CD4-positive, alpha-beta T cell treated with Interleukin-4 for 1 hour (primary cell): ENCODE measurements at places on chromosomes 6 and 20.

GRCh38 chr20:16057651-16058050 lies 515.6 kb downstream of the KIF16B start:
- no peak for DNase-seq

GRCh38 chr6:91299544-91300491 lies 712.9 kb upstream of the MAP3K7 start:
- DNase-seq: no peak

GRCh38 chr6:118485601-118486550 lies 62.2 kb upstream of the PLN start:
- no peak for DNase-seq

DNA sequence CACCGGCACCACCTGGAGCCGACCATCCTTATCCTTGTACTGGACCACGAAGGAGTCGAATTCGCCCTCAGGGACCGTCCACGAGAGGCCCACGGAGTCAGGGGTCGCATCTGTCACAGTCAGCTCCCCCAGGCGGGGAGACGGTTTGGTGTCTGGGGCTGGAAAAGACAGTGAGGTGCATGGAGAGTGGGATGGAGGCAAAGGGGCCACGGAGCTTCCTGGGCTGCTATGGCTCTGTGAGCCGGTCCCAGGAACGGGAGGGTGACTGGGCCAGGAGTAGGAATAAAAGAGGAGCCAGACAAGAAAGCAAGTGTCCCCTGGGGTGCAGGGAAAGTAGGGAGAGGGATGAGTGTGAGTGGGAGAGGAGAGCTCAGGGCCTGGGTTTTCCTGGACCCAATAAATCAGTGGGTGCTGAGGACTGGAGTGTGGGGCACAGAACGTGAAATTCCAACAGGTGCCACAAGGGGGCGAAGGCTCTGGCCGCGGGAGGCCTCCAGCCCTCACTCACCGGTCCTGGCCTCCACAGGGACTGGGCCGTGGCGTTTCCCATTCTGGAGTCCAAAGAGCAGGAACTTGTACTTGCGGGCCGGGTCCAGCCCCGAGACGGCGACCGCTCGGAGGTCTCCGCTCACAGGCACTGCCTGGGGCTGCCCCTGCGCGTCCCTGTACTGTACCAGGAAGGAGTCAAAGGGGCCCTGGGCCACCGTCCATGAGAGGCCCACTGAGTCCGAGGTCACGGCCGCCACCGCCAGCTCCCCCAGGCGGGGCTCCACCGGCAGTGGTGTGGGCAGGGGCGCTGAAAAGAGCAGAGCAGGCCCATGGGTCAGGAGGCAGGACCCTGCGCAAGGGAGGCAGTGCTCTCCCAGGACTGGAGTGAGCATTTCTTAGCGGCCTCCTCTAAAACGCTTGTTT lies 9.9 kb downstream of the CYP21A2 start:
- DNase-seq: peak; percentile 56

DNA sequence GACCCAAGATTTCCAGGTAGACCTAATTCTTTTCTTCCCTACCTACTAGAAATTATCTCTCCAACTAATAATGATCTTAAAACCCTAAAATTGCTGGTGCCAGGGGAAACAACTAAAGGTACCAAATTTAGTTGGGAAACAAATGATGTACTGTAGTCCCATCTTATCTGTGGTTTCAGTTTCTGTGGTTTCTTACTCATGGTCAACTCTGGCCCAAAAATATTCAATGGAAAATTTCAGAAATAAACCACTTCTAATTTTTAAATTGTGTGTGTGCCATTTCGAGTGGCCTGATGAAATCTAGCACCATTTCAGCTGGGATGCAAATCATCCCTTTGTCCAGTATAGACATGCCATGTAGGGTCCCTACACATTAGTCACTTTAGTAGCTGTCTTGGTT lies 475.2 kb upstream of the EPHA7 start:
- no peak for DNase-seq

DNA sequence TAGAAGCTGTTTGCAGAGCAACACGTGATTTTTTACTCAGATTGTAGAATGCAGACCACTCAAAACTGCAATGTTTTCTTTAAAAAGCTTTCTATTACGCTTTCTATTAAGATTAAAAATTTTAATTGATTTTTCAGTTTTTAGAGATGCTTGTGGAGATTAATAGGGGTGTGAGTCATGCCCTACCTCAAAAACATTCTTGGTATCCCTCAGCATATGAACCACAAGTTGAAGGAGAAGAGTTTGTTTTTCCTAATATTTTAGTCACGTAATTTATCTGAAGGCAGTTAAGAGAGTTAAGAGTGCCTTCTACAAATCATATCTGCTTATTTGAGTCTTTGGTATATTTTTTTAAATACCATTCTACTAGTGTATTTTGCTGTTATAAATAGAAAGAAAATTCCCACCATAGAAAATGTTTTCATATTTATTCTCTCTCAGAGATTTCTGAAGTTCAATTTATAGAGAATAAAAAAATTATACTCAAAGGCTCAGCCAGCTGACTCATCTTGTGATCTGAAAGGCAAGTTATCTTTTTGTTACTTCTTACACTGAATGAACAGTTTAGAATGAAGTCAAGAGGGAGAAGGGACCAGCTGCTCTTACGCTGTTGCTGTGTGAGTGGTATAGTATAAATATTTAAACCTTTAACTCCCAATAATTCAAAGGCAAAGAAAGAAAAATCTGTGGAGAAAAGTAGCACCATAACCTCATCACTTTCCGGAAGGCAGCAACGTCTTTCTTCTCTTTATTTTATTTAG lies 7.6 kb downstream of the RIPOR2 start:
- no peak for DNase-seq

DNA sequence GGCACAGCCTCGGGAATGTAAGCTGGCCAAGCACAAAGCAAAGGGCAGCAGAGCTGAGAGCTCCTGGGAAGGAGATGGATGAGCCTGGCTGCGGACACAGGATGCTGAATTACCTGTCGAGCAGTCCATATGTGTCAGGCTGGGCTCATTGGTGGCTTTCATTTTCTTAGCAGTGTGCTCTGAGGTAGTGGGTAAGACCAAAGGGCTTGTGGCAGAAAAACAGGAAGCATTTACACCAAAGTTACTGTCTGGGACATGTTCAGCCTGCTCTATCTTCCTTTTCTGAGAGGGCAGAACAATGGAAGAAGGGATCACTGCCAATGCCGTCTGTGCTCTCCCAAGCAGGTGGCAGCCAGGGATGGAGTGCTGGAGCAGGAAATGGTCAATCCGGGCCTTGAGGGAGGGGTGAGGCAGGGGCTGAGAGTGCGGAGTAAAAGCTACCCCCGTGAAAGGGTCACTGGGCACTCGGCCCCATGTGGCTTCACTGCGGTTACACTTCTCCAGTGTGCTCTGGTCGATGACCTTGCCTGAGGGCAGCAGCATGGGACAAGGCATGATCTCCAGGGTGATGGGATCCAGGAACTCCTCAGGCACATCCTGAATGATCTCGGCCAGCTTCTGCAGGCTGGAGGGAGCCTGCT lies 36.9 kb upstream of the AVP start:
- DNase-seq: peak; percentile 47

GRCh38 chr6:84748376-84748775 lies 16.0 kb downstream of the TBX18 start:
- DNase-seq: no peak

- DNase-seq: no peak
These were observed 534 bp upstream of the EFCAB8 start for GRCh38 chr20:32858189-32858588.

GRCh38 chr6:87729965-87730719 lies 28.1 kb upstream of the AKIRIN2 start:
- no peak for DNase-seq

DNA sequence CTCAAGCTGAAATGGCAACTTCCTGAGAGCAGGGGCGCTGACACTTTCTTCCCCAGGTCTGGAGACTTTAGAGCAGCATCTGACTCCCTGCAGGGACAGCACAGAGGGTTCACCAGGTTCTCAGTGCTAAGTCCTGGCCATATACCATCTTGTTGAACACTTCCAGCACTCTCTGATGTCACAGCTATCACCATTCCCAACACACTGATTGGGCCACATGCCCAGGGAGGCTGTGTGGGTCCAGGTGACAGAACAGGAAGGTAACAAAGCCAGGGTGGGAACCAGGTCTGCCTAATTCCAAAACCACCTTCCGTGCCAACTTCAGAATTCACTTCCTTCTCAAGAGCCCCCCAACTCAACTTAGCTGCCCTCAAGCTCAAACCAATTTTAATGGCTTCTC lies 4.3 kb downstream of the APCDD1L start:
- DNase-seq: no peak

- DNase-seq: no peak
These were observed 286.2 kb downstream of the PREX1 start for GRCh38 chr20:48541581-48542071.

DNA sequence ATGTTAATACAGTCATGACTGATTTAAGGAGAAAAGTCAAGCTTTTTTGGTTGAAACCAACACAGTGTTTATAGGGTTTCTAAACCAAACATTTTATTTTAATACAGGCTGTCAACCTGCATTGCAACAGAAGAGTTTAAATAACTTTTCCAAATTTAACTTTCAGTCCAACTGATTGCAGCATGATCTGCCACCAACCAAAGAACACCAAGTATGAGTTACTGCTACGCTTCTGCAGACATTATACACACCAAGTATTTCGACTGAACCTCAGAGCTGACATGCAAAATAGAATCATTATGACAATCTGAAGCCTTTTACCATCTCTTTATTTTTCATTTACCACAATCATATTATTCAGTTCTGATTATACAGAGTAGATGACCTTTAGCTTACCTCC lies 151.2 kb upstream of the DST start:
- DNase-seq: no peak

GRCh38 chr6:19342616-19343015 lies 494.6 kb upstream of the ID4 start:
- DNase-seq: no peak

DNA sequence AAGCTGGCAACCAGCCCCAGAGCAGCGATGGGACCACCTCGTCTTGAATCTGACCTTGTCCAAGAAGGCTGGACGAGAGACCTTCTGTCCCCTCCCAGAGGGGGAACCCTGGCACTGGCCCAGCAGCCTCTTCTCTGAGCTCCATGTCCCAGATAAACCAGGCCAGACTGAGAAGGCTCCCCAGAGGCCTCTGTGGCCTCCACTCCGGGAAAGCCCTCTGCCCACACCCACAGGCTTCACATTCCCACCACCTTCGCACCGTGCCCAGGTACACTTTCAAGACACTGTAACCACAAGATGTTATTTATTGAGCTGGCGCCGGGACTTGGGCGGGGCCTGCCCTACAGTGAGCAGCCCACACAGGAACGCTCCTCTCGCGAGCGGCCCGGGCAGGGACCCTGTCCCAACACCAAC lies 33.2 kb downstream of the ADA start:
- DNase-seq: peak; percentile 33

- no peak for DNase-seq
These were observed 243.3 kb downstream of the ERMARD start for GRCh38 chr6:169994739-169995138.

- no peak for DNase-seq
These were observed 143.6 kb upstream of the STXBP5 start for GRCh38 chr6:147060636-147061035.

- no peak for DNase-seq
These were observed 244.1 kb upstream of the TBX18 start for GRCh38 chr6:85008296-85009009.

GRCh38 chr6:106516616-106517015 lies 112.7 kb downstream of the RTN4IP1 start:
- DNase-seq: no peak

DNA sequence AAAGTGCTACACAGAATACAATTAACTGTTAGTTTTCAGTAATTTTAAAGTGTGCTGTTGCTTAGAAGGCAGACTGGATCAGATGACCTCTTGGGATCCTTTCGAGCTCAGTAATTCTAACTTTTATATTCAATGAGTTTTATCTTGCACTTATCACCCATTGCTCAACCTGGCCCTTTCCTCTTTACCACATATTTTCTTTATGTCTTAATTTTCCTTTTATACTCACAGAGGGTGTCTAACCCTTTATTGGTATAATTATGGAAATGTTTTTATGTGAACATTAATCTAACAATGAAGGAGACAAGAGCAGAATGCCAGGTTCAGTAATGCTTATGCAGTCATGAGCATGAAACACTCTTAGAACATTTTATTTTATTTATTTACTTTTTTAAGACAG lies 39.7 kb upstream of the CARMIL1 start:
- no peak for DNase-seq

- no peak for DNase-seq
These were observed 50.0 kb upstream of the PLEKHG1 start for GRCh38 chr6:150549674-150550101.

DNA sequence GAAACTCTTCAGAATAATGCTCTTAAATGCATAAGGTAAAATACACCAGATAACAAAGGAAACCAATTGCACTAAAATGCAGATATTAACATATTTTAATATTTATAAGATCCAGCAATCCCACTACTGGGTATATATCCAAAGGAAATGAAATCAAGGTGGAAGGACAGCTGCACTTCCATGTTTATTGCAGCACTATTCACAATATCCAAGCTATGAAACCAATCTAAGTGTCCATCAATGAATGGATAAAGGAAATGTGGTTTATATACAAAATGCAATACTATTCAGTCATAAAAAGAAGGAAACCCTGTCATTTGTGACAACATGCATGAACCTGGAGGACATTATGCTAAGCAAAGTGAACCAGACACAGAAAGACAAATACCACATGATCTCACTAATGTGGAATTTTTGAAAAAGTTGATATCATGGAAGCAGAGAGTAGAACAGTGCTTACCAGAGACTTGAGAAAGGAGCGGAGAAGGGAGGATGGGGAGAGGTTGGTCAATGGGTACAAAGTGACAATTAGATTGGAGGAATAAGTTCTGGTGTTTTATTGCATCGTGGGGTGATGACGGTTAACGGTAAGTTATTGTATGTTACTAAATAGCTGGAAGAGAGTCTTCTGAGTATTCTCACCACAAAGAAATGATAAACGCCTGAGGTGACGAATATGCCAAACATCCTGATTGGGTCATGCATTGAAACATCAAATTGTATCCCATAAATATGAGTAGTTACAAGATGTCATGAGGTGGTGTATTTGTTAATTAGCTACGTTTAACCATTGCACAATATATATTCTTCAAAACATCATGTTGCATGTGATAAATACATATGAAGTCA lies 37.9 kb upstream of the RNF24 start:
- DNase-seq: no peak

DNA sequence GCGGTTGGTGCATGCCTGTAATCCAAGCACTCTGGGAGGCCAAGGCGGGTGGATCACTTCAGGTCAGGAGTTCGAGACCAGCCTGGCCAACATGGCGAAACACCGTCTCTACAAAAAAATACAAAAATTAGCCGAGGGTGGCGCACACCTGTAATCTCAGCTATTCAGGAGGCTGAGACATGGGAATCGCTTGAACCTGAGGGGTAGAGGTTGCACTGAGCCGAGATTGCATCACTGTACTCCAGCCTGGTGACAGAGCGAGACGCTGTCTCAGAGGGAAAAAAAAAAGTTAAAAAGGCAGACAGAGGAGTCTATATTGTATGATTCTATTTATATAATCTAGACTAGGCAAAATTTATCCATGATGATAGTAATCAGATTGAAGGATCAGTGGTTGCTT lies 27.3 kb upstream of the PLCG1 start:
- no peak for DNase-seq
